ENCODE measurements at places on chromosomes 16 and 17.
A peak's percentile ranks its signal among the peaks of the same experiment; 100 is the strongest.

- DNase-seq, result no peak
Observed at GRCh38 chr16:31107465-31107867, 720 bp upstream of the BCKDK start.

DNA sequence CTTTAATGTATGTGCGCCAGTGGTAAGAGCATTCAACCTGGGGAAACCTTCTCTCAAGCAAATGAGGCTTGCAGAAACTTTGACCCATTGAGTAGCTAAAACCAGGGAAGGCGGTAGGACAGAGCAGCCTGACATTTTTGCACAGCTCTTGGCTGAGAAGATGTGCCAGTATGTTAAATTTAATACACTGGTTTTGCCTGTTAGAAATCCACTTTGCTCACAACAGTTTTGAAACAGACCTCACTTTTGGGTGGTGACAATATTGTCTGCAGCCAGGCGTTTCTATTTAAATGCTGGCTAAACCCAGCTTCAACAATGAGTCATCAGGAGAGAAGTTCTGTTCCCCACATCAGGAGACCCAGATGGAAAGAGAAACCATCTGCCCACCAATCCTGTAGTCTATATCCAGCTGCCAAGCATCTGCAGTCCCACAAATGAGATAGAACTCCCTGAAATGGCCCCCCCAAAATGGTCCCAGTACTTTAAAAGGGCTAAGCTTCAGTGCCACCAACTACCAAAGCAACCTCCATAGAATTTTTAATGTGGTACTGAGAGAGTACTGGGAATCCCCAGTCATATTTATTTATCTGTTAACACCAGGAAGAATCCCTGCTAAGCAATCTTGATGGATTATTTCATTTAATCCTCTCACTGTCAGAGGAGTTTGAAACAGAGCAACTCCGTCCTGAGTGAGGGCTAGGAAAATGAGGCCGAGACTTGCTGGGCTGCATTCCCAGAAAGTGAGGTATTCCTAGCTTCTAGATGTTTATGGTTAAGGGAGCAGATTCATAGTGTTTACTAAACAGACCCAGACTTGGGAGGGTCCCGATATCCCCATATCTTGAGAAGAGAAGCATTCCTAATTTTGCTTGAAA is 29.0 kb upstream of the CLEC3A start:
- no peak for DNase-seq

- no peak for DNase-seq
Observed at GRCh38 chr17:34252095-34252443, 3.0 kb upstream of the CCL2 start.

DNA sequence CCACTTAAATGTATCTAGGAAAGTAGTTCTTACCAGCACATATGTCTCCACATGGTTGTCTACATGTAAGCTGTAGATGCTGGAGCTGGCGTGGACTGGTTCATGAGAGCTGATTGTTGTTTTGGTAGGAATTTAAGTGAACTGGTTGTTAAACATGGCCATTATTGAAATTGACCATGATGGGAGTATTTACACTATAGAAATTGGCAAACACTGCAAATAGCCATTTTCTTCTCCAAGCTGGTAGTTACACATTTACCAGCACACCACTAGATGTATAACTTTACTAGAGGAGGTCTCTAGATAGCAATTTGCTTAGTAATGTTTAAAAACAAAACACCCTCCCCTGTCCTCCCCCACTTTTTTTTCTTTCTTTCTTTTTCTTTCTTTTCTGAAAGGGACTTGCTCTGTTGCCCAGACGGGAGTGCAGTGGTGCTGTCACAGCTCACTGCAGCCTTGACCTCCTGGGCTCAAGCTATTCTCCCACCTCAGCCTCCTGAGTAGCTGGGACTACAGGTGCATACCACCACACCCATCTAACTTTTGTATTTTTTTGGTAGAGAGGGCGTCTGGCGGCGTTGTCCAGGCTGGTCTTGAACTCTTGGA is 24.2 kb downstream of the IGSF6 start:
- no peak for DNase-seq

DNA sequence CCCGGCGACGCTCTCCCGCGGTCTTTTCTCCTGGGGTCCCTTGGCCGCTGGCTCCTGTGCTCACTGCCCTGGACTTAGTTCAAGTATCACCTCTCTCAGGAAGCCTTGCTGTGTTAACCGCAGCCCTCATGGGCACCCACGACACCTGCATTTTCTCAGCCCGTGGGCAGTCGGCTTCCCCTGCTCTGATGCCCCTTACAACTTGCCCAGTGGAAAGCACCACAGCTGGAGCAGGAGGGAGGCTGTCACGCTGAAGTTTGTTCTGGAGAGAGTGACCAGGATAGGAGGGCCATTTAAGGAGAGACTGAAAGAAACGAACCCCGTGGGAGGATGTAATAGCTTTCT is 395 bp downstream of the STXBP4 start:
- no peak for DNase-seq

DNA sequence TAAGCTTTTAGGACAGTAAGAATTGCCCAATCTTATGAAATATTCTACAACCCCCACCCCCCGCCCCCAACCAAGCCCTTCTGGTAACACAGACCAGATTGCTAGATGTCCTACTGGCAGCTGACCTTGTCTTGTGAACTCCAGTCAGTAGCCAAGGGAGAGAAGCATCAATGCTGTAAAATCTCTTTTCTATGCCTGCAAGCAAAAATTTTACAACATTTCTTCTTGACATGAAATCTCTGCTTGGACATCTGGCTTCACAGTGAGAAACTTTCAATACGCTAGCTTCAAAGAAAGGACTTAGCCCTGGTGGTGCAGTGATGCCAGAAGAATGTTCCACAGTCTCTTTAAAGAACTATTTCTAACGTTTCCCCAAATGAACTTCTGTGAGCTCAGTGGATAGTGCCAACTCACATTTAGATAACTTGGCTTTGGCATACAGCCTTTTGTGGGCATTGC is 169.3 kb upstream of the AXIN2 start:
- no peak for DNase-seq

GRCh38 chr17:56918916-56919315 is 5.1 kb upstream of the TRIM25 start:
- DNase-seq, result no peak

DNA sequence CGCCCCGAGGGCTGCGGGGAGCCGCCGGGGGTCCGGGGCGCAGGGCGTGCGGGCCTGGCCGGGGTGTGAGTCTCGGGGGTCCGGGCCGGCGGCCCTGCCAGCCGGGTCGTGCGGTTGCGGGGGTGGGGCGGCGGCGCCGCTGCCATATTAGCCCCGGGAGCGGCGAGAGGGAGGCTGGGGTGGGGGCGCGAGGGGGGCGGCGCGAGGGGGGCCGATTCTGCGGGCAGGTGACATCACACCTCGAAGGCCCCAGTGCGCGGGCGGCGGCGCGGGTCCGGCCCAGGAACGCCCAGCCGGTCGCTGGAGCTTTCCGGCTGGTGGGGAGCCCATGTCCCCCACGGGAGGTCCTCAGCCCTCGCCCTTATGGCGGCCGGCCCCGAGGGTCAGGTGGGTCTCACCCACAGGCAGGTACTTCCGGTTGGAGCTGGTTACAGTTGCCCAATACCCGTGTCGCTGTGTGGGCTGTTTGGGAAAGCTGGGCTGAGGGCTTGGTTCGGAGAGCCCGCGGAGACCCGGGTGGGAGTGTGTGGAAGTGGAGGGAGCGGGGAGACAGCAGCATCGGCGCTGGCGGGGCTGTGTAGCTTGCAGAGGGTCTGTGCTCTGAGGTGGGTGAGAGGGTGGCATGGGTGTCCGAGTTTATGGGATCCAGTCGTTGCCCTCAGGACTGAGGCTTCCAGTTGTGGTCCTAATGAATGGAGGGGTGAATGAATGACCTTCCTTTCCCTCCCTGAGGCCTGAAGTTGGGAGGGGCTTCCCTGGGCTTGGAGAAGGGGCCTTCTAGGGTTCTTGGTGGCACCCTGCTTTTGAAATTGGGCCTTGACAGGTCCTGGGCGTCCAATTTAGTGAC is 804 bp downstream of the ATP6V0C start:
- no peak for DNase-seq

DNA sequence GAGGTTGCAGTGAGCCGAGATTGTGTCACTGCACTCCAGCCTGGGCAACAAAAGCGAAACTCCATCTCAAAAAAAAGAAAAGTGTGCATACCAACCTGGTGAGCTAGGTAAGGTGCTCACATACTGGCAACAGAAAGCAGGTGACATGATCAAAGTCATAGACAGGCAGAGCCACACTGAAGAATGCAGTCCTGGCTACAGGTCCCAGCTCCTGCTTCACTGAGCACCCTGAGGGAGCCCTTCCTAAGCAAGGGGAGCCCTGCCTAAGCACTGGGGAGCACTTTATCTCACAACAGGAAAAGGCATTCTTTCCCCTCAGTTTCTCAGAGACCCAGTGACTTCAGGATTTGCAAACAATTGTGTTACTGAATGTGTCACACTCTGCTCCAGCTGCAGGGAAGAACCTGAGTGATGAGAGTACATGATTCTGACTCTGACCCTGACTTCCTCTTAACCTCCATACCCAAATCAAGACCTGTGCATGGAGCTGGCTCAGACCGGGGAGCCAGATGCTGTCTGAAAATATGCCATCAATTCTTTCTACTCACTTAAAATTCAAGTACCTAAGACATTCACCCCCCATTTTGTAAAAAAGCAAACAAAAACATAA is 40.5 kb downstream of the ANKRD11 start:
- no peak for DNase-seq

- no peak for DNase-seq
Observed at GRCh38 chr16:86258713-86259112, 251.6 kb upstream of the FOXF1 start.

- no peak for DNase-seq
Observed at GRCh38 chr16:14292051-14292825, 221.1 kb downstream of the MRTFB start.

DNA sequence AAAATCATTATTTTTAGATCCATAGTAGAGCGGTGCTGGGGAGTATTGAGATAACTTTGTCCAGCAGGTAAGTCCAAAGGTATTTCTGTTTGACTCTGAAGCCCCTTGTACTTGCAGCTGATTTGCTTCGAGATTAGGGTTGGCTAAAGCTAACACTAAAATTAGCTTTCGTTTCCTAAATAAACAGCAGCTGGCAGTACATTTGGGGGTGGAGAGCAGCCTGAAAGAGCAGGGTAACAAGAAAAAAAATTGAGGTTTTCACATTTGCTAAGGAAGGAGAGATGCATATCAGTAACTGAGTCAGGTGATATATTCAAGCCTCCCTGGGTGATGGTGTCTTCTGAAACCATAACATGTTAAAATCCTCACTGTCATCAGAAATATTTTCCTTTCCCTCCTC is 37.4 kb upstream of the TMC5 start:
- no peak for DNase-seq

DNA sequence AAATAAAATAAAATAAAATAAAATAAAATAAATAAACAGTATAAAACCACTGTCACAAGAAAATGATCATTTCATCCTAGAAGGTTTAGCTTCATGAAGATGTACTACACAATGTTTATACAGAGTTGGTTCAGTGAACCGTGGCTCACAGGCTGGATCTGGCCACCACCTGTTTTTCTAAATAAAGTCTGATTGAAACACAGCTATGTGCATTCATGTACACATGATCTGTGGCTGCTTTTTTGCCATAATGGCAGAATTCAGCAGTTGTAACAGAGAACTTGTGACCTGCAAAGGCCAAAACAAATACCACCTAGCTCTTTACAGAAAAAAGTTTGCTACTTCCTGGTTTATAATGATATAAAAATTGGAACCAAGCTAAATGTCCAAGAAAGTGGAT is 12.6 kb upstream of the RPRML start:
- DNase-seq, result no peak

GRCh38 chr16:61987474-61988012 is 48.7 kb downstream of the CDH8 start:
- no peak for DNase-seq

DNA sequence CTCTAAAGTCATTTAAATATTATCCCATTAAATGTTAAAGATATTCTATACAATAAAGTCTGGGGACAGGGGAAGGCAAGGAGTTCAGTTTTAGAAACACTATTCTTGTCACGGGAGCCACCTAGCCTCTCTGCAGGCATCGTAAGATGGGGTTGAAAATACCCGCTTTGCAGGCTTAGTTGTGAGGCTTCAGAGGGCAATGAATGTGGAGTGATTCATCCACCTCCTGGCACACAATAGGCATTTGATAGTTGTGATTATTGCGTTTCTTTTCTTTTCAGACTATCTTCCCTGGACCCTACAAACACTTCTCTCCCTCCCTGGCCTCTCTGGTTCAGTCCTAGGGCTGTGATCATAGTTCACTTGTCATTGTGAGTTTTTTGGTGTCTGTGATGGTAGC is 19.6 kb downstream of the GLP2R start:
- no peak for DNase-seq

DNA sequence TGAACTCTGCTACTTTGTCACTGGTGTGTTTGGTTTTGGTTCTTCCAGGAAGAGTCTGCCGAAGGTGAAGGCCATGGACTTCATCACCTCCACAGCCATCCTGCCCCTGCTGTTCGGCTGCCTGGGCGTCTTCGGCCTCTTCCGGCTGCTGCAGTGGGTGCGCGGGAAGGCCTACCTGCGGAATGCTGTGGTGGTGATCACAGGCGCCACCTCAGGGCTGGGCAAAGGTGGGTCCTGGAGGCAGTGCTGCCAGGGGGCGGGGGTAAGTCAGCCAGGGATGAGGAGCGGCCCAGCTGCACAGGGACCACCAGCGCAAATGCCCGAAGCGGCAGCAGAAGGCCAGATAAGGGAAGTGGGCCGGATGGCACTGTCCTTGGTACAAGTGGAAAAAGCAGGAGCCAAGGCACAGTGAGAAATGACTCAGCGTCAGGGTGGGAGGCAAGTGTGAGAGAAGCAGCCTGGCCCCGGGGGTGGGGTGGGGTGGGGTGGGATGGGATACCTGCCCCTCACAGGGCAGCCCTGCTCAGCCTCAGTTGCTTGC is 41.9 kb downstream of the TMEM11 start:
- no peak for DNase-seq

GRCh38 chr17:17808706-17809432 is 27.9 kb downstream of the SREBF1 start:
- no peak for DNase-seq

DNA sequence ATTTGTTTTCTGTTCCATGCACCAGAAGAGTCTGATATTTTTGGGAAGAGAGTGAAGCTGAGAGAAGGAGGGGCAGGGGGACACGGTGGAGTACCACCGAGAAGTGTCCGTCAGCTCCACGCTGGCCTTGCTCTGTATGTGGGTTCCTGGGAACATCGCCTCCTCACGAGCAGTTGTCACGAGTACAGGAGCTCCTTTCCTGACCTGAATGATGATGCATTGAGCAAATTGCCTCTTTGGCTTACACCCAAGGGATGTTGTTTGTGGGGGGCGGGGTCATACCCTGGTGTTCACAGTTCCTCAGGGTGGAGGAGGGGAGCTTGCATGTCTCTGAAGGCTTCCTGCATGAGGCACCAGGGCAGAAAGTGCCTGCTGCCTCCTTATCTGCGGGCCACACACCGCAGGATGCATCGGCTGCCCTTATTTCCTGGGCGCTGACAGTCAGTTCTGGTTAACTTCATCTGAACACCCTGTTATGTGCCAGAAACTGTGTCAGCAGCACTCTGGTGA is 36.2 kb downstream of the RGS9 start:
- no peak for DNase-seq

GRCh38 chr16:84115919-84116719 is 623 bp downstream of the MBTPS1 start:
- peak; percentile 55 for DNase-seq

GRCh38 chr17:76645481-76645880 is 1.9 kb upstream of the ST6GALNAC1 start:
- peak; percentile 5 for DNase-seq

All from dorsolateral prefrontal cortex (tissue), 122 donors.